ENCODE measurements at places on chromosomes 13 and 19.

DNA sequence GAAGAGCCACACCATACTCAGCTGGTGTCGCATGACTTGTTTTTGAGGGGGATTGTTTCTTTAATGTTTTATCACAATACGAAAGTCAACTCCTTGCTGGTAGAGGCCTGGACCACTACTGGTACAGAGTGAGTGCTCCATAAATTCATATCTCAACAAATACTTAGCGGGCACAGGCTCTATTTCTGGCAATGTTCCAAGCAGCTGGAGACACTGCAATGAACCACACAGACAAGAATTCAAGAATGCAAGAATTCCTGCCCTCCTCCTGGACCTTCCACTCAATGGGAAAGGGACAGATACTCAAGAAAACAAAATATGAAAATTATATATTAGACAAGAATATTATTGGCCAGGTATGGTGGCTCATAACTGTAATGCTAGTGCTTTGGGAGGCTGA lies 5.1 kb upstream of the FXYD5 start:
- DNase-seq = no peak

DNA sequence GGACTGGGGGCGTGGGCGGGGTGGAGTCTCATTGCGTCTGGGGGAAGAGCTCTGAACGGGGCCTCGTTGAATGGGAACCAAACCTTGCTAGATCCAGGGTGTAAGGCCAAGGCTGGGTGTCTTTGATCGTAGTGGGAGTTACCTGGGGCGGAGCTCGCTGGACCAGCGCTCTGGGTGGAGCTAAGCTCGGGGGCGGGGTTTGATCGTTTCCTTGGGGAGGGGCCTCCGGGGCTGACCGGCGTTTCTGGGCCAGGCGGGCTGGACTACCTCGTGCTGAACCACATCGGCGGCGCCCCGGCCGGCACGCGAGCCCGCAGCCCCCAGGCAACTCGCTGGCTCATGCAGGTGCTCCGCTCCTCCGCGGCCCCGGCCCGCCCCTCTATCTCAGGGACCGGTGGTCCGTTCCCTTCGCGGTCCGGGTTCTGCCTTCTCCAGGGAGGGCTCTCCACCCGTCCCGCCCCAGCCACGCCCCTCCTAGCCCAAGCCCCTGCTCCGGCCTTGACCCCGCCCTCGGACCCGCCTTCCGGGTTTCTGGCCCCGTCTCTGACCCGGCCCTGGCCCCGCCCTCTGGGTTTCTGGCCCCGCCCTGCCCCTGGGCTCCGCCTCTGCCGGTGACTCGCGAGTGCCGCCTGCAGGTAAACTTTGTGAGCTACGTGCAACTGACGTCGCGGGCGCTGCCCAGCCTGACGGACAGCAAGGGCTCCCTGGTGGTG lies 3.3 kb upstream of the RPL36 start:
- peak; percentile 100 for DNase-seq

GRCh38 chr13:86906127-86906874 lies 764.9 kb upstream of the SLITRK5 start:
- DNase-seq = no peak

GRCh38 chr19:6728346-6728745 lies 7.9 kb upstream of the C3 start:
- no peak for DNase-seq

GRCh38 chr19:38265213-38265861 lies 964 bp downstream of the SPINT2 start:
- no peak for DNase-seq

Data from stimulated activated CD8-positive, alpha-beta memory T cell treated with anti-CD3 and anti-CD28 coated beads, Interleukin-2, amount 100 ng/mL, for 48 hours (primary cell).